ENCODE measurements at places on chromosomes 5 and 9.

- DNase-seq, result no peak
- no peaks in the 10 kb centered on the region for H3K4me1 ChIP-seq
- no peak overlapping the region for H3K4me3 ChIP-seq
- H3K36me3 ChIP-seq, result no peaks in the 10 kb centered on the region
- no peak overlapping the region for H3K27ac ChIP-seq
These were observed 221.7 kb downstream of the SMARCA2 start for GRCh38 chr9:2236850-2237249.

GRCh38 chr5:76202182-76202581 is 119.0 kb downstream of the SV2C start:
- H3K4me1 ChIP-seq, result peaks cover 4% of the 10 kb centered on the region
- H3K4me3 ChIP-seq, result no peak overlapping the region
- H3K36me3 ChIP-seq, result no peaks in the 10 kb centered on the region
- H3K27ac ChIP-seq, result no peak overlapping the region
- no peak for DNase-seq

DNA sequence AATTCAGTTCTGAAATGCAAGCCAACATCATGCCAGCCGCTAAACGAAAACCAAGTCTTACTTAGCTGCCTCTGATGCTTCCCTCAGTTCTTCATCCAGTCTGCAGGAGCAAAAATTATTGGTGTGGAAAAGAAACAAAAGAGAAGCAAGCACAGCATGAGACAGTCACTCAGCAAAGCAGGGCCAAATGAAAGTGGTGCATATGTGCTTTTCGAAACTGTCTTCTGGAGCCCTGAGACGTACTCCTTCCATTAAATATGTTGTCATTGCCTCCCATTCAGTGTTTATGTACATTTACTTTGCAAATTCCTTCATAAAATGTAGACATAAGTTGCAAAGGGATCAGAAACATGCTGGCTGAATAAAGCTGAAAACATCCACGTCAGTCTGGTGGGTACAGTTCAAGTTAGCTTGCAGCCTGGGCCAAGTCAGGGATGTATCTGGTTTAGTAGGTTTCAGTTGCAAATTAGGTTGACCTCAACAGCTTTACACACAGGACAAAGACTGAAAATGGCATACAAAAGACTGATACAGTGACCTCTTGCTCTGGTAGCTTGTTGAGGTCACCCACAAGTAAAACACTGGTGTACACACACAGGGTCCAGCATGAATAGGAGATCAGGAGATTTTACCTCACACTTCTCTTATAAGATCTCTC is 139.7 kb upstream of the PCA3 start:
- no peaks in the 10 kb centered on the region for H3K27me3 ChIP-seq
- no peak for DNase-seq
- peaks cover 4% of the 10 kb centered on the region for H3K4me1 ChIP-seq
- H3K36me3 ChIP-seq, result no peaks in the 10 kb centered on the region
- H3K27ac ChIP-seq, result no peak overlapping the region
- no peak overlapping the region for H3K4me3 ChIP-seq

GRCh38 chr5:131430794-131431193 is 166.9 kb downstream of the CDC42SE2 start:
- no peak for DNase-seq
- no peaks in the 10 kb centered on the region for H3K27me3 ChIP-seq
- H3K27ac ChIP-seq, result no peak overlapping the region
- H3K4me3 ChIP-seq, result no peak overlapping the region

- peak; percentile 68 for DNase-seq
- no peak overlapping the region for H3K27ac ChIP-seq
- H3K27me3 ChIP-seq, result no peaks in the 10 kb centered on the region
- no peak overlapping the region for H3K4me3 ChIP-seq
These were observed 344.1 kb upstream of the WWC1 start for GRCh38 chr5:167947306-167947705.

DNA sequence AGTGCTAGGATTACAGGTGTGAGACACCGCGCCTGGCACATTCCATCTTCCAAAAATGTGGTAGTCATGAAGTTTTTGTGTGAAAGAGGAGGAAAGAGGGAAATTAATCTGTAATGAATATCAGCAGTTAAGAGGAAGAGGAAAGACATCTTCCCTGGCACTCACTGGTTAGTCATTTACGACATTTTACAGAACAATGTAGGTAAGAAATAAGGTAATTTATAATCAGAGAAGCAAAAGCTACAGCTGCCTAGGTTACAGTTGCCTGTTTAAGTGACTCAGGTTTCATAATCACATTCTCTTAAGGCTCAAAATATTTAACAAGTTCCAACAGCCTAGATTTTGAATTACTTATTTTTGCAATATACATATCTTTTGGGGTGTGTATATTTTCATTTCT is 26.9 kb downstream of the CNOT6 start:
- H3K36me3 ChIP-seq, result no peaks in the 10 kb centered on the region
- H3K27ac ChIP-seq, result no peak overlapping the region
- no peak overlapping the region for H3K4me3 ChIP-seq
- no peak for DNase-seq

- no peaks in the 10 kb centered on the region for H3K36me3 ChIP-seq
- no peak overlapping the region for H3K4me3 ChIP-seq
- H3K27ac ChIP-seq, result peak overlapping the region; percentile 51
- no peaks in the 10 kb centered on the region for H3K27me3 ChIP-seq
- peak; percentile 77 for DNase-seq
- H3K4me1 ChIP-seq, result peaks cover 60% of the 10 kb centered on the region
These were observed 58.3 kb upstream of the MOCS2 start for GRCh38 chr5:53167836-53168235.

- H3K36me3 ChIP-seq, result no peaks in the 10 kb centered on the region
- H3K27ac ChIP-seq, result no peak overlapping the region
- H3K27me3 ChIP-seq, result no peaks in the 10 kb centered on the region
- H3K4me1 ChIP-seq, result no peaks in the 10 kb centered on the region
These were observed 72.1 kb upstream of the ARAP3 start for GRCh38 chr5:141753971-141754713.

DNA sequence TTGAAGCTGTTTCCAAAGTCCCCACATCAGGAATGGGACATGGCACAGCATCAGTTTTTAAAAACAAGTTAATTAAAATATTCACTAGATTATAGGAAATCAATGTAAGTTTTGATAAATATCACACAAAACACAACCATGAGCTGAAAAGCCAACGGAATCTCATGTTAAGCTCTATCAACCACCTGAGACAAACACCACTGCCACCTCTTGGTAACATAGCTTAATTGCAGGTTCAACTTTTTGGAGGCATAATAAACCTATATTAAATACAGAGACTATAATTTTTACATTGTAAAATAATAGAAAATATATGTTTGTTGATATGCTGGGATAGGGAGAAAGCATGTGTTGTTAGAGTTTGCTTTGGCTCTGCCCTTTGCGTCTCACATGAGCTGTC is 126.1 kb downstream of the SV2C start:
- H3K4me3 ChIP-seq, result no peak overlapping the region
- no peaks in the 10 kb centered on the region for H3K36me3 ChIP-seq

- H3K36me3 ChIP-seq, result no peaks in the 10 kb centered on the region
- H3K4me3 ChIP-seq, result peak within 1 kb of the TSS; percentile 18
- peak within 1 kb of the TSS; percentile 67 for H3K27ac ChIP-seq
- no peaks in the 10 kb centered on the region for H3K27me3 ChIP-seq
These were observed at the start of gene ASS1 for GRCh38 chr9:130444565-130445221. Gene ASS1 (plus strand): TSS chr9:130444961. CDS start chr9:130452229, 7,268 bp downstream.

DNA sequence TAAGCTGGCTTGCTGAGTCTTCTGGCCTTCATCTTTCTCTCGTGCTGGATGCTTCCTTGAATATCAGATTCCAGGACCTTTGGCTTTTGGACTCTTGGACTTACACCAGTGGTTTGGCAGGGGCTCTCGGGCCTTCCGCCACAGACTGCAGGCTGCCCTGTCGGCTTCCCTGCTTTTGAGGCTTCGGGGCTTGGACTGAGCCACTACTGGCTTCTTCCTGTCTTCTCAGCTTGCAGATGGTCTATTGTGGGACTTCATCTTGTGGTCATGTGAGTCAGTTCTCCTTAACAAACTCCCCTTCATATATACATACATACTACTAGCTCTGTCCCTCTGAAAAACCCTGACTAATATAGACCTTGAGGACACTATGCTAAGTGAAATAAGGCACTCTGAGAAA is 78.3 kb upstream of the SSBP2 start:
- H3K4me1 ChIP-seq, result no peaks in the 10 kb centered on the region
- no peak overlapping the region for H3K27ac ChIP-seq
- no peak for DNase-seq
- H3K27me3 ChIP-seq, result no peaks in the 10 kb centered on the region
- H3K36me3 ChIP-seq, result no peaks in the 10 kb centered on the region
- H3K4me3 ChIP-seq, result no peak overlapping the region

- H3K36me3 ChIP-seq, result no peaks in the 10 kb centered on the region
- no peak overlapping the region for H3K27ac ChIP-seq
- no peak overlapping the region for H3K4me3 ChIP-seq
- H3K27me3 ChIP-seq, result no peaks in the 10 kb centered on the region
- no peak for DNase-seq
These were observed 668.2 kb downstream of the DTWD2 start for GRCh38 chr5:118320121-118320520.

GRCh38 chr9:12774861-12775678 is at the start of gene LURAP1L:
Gene LURAP1L (plus strand): TSS chr9:12775020. CDS start chr9:12775716, 696 bp downstream.
- peak within 1 kb of the TSS; percentile 74 for H3K4me3 ChIP-seq
- H3K36me3 ChIP-seq, result no peaks in the 10 kb centered on the region
- no peaks in the 10 kb centered on the region for H3K4me1 ChIP-seq
- H3K27ac ChIP-seq, result peak within 1 kb of the TSS; percentile 76
- H3K27me3 ChIP-seq, result no peaks in the 10 kb centered on the region

GRCh38 chr9:123679330-123679987 is 250.5 kb downstream of the DENND1A start:
- DNase-seq, result no peak
- peaks cover 10% of the 10 kb centered on the region for H3K36me3 ChIP-seq
- H3K4me1 ChIP-seq, result no peaks in the 10 kb centered on the region

GRCh38 chr5:115859378-115859777 is 17.6 kb downstream of the AP3S1 start:
- DNase-seq, result no peak
- H3K4me1 ChIP-seq, result peaks cover 43% of the 10 kb centered on the region
- H3K36me3 ChIP-seq, result peaks cover 2% of the 10 kb centered on the region
- no peak overlapping the region for H3K4me3 ChIP-seq

- H3K4me3 ChIP-seq, result no peak overlapping the region
- H3K27ac ChIP-seq, result no peak overlapping the region
- H3K36me3 ChIP-seq, result no peaks in the 10 kb centered on the region
- DNase-seq, result no peak
These were observed 67.1 kb downstream of the LHX2 start for GRCh38 chr9:124078641-124079040.

DNA sequence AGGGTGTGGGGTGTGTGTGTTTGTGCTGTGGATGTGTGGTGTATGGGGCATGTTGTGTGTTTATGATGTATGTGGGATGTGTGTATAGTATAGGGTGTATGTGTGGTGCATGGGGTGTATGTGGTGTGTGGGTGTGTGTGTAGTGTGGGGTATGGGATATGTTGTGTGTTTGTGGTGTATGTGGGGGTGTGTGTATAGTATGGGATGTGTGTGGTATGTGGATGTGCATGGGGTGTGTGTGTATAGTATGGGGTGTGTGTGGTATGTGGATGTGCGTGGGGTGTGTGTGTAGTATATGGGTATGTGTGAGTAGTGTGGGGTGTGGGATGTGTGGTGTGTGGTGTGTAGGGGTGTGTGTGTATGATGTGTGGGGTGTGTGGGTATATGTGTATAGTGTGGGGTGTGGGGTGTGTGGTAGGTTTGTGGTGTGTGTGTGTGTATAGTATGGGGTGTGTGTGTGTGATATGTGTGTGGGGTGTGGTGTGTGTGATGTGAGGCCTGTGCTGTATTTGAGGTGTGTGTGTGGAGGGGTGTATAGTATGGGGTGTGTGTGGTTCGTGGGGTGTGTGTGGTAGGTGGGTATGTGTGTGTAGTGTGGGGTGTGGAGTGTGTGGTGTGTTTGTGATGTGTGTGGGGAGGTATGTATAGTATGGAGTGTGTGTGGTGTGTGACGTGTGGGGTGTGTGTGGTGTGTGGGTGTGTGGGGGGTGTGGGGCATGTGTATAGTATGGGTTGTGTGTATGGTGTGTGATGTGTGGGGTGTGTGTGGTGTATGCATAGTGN is 10.5 kb downstream of the ECSCR start:
- no peaks in the 10 kb centered on the region for H3K27me3 ChIP-seq
- DNase-seq, result no peak
- H3K36me3 ChIP-seq, result no peaks in the 10 kb centered on the region
- no peaks in the 10 kb centered on the region for H3K4me1 ChIP-seq
- no peak overlapping the region for H3K4me3 ChIP-seq

DNA sequence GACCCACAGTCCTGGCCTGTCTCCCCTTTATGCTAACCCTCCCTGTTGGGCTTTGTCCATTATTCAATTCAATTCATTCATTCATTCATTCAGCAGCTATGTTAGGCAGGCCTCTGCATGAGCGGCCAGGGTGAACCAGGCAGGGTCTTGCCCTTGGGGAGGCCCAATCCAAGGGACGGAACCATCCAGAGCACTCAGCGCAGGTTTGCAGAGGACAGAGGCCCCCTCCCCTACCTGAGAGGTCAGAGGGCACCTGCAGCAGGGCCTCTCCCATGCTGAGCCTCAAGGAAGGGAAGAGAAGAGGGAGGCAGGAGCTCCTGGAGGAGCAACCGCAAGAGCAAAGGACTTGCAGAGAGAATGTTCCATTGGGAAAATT is 61.4 kb downstream of the C9orf50 start:
- no peaks in the 10 kb centered on the region for H3K4me1 ChIP-seq
- no peak for DNase-seq
- H3K27me3 ChIP-seq, result no peaks in the 10 kb centered on the region
- no peaks in the 10 kb centered on the region for H3K36me3 ChIP-seq
- no peak overlapping the region for H3K27ac ChIP-seq
- no peak overlapping the region for H3K4me3 ChIP-seq

- no peaks in the 10 kb centered on the region for H3K4me1 ChIP-seq
- peaks cover 29% of the 10 kb centered on the region for H3K36me3 ChIP-seq
- no peak for DNase-seq
- peak overlapping the region; percentile 83 for H3K27ac ChIP-seq
- H3K4me3 ChIP-seq, result no peak overlapping the region
- H3K27me3 ChIP-seq, result no peaks in the 10 kb centered on the region
These were observed 131.6 kb downstream of the GOLPH3 start for GRCh38 chr5:32042551-32042961.

GRCh38 chr5:158773161-158773560 is 326.6 kb downstream of the EBF1 start:
- no peak overlapping the region for H3K4me3 ChIP-seq
- peaks cover 41% of the 10 kb centered on the region for H3K4me1 ChIP-seq
- DNase-seq, result no peak
- no peaks in the 10 kb centered on the region for H3K27me3 ChIP-seq
- no peaks in the 10 kb centered on the region for H3K36me3 ChIP-seq
- peak overlapping the region; percentile 73 for H3K27ac ChIP-seq

DNA sequence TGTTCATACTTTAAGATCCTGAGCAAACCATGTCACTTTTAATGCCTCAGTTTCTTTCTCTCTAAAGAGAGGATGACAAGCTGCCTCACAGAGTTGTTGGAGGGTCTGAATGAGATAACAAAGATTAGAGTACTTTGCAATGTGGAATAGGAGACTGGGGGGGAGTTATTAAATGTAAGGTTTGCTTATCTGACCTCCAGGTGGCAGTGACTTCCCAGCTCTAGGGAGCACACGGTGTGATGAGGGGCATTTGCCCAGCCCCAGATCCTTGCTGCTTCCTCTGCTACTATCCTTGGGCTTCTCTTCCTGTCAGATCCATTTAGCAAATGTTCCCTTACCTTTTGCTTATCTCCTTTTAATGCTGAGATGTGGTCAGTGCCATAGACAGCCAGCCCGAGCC is 30.7 kb downstream of the ENHO start:
- H3K36me3 ChIP-seq, result no peaks in the 10 kb centered on the region
- no peaks in the 10 kb centered on the region for H3K27me3 ChIP-seq
- no peak overlapping the region for H3K4me3 ChIP-seq
- H3K27ac ChIP-seq, result no peak overlapping the region
- no peak for DNase-seq

GRCh38 chr5:16909464-16909863 is 26.6 kb downstream of the MYO10 start:
- no peak overlapping the region for H3K4me3 ChIP-seq
- no peaks in the 10 kb centered on the region for H3K27me3 ChIP-seq
- H3K4me1 ChIP-seq, result no peaks in the 10 kb centered on the region

Data from tibial nerve (tissue), 4 donors.